ENCODE measurements at places on chromosomes 7 and 10. TPM values are rescaled to one million over a fixed set of nuclear protein-coding genes. Genes with fewer than 3 reads are reported as not detected.
A peak's percentile ranks its signal among the peaks of the same experiment; 100 is the strongest.

The VAX1 gene
- total RNA-seq: not detected

DNA sequence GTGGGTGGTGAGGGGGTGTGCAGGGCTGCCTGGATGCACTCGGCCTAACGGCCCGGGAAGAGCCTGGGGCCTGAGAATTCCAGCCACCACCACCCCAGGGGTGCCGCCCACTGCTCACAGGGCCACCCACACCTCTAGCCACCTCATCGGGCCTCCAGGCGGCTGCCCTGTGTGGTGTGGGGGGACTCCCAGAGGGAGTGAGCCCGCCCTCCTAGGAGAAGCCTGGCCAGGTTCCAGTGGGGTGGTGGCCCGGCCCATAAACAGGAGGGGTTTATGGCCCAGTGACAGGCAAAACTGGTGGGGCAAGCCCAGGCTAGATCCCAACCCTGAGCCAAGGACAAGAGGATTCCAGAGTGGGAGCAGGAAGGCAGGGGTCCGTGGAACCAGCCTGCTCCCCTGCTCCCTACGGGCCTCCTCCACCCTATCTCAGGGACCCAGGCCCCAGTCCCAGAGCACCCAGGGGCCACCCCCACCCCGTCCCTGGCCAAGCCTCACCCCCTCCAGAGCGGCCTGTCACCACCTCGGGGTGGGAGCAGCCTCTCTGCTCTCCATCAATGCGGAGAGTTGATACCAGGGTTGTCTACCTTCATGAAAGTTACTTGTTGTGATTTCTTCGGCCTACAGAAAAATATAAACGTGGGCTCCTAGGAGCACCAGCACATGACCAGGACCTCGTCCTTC lies 20.2 kb upstream of the PDGFA start:
- no peak for DNase-seq

DNA sequence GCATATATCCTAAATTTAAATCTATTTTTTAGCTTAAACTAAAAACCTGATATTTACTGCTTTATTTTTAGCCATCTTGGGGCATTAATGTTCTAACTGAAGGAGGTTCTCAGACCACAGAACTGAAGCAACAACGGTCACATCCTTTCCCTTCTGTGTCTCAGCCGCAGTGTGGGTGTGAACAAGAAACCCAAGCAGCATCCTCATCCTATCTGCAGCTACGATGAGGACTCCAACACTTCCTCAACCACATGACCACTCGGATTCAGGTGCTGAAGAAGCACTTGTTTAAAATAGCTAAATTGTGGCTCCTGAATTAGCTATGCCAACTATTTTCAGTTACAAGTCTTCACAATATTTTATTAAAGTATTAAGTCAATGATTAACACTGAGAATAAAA lies 5.3 kb downstream of the ESYT2 start:
- DNase-seq: peak; percentile 67

The CCDC146 gene
- total RNA-seq: 2.9 TPM

- DNase-seq: no peak
These were observed 30.6 kb upstream of the TAX1BP1 start for GRCh38 chr7:27709137-27710075.

DNA sequence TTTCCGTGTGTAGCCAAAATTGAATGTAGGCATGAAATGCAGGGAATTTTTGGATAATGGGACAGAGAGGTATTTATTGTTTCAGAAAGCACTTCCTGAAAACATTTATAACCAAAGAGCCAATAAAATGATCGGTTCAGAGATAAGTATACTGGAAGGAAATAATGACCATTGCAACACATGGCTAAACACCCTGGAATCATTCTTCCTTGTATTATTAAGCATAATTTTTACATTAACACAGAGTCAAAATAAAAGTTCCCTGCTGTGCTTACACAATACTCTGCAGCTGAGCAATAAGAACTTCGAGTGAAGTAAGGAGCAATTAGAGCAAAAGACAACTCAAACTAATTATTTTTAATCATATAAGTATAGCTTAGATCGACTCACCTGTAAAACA lies 648.3 kb downstream of the TNS3 start:
- no peak for DNase-seq

The AOC1 gene
- total RNA-seq: 0.16 TPM

The GIMAP5 gene
- total RNA-seq: 46.7 TPM

DNA sequence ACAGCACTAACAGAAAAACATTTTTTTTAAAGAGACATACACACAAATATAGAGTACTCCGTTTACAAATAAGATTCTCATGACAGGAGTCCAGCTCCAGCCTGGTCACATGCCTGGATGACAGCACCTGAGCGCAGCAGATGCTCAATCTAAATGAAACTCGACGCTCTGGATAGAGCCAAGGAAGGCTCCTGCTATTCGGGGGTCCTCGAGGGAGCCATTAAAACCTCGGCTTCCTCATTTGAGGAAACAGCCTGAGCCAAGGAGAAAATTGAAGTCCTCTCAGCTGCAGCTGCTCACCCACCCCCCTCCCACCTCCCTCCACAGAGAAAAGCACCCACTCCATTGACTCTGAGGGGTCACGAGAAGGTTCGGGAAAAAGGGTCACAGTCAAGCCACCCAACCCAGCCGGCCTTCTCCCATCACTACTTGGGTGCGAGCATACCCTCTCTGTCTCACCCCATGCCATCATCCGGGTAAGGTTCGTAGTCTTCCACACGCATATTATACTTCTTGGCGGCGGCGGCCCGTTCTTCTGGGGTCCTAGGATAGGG lies 673 bp downstream of the NDUFB8 start:
- no peak for DNase-seq

- DNase-seq: no peak
These were observed 13.6 kb downstream of the CLIP2 start for GRCh38 chr7:74302745-74303221.

The TCAF2 gene
- 38.6 TPM for total RNA-seq

The PHKG1 gene
- 3.6 TPM for total RNA-seq

GRCh38 chr10:113609704-113610108 lies 54.1 kb downstream of the NRAP start:
- DNase-seq: no peak

The CPSF4 gene
- total RNA-seq: 89.9 TPM

The EZH2 gene
- total RNA-seq: 91.7 TPM

The PRKG1 gene
- not detected for total RNA-seq

DNA sequence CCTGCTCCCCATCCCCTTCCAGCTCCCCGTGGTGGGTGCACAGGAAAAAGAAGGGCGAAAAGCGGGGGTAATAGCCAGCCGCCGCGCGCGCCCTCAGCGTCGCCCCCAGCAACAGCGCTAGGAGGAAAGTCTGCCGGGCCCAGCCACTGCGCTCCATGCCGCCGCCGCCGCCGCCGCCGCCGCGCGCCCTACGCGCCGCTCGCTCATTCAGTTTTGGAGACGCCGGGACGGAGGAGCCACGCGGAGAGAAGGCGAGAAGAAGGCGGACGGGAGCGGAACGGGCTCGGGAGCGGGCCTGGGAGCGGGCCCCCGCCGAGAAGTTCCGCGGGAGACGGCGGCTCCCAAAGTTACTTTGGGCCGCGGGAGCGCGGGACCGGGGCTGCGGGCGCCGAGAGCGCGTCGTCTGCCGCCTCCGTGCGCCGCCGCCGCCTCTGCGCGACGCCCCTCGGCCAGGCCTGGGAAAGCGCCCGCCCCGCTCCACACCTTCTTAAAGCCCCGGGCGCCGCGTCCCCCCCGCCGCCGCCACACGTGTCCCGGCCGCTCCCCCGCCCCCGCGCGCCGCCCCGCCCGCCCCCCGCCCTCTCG lies at the start of gene RELN:
RELN (minus strand) TSS at position 459 of the 585 bp plus-strand sequence; CDS start at position 157, 302 bp downstream.
- DNase-seq: no peak

GRCh38 chr10:70981171-70981836 lies 92.9 kb upstream of the PCBD1 start:
- DNase-seq: no peak

DNA sequence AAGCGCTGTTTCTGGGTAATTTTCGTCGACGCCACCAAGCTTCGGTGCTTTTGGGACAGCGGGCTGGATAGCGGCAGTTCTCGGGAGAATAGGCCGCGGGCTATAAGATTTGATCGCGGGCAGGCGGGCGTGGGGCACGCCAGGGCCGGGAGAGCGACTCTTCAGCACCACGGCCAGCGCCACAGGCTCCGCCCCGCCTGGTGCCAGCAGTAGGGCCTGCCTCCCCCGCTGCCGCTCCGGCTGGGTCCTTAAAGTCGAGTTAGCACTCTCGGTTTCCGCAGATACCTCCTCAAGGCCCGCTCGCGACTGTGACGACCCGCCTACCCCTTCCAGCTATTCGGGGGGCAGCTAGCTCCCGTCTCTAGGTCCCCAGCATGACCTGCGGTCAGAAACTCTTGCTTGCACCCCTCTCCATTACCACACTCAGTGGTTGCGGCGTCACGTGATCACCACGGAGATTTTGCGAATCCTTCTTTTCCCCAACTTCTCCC lies 9.4 kb downstream of the NXPH1 start:
- peak; percentile 64 for DNase-seq

DNA sequence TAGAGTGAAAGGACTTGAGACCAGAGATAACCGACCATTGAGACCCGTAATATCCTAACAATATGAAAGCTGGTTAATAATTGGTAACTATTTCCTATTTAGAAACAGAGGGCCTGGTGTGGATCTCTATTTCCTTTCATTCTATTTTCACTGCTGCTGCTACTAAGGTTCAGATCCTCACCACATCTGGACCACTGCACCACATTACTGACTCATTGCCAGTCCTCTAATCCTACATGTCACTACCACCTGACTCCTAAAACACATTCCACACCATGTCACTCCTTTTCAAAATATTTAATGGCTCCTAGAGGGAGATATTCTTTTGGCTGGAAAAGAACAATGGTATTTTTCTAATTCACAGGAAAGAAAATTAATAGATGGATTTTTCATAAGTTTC lies 6.4 kb downstream of the USP54 start:
- DNase-seq: no peak

DNA sequence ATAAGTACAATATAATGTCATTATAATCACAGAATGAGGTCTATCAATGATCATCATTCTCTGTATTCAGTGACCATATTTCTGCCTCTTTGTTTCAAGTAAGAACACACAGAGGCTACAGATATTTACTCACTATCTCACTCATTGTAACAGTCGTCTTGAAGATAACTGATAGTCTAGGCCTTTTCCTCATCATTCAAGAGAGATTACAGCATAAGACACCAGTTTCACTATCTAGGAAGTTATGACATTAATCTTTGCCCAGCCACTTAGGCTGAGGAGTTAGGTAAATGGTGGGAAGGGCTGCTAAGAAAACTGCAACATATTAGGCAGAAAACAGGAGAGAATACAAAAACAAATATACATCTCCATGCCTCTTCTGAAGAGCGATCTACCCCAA lies 125.3 kb downstream of the CHCHD3 start:
- DNase-seq: no peak

GRCh38 chr10:75170215-75170614 lies 40.4 kb upstream of the VDAC2 start:
- DNase-seq: no peak

Data from activated T-helper 2 cell treated with anti-CD3 and anti-CD28 coated beads, Interferon-gamma antibody, Interleukin-2, Interleukin-4, amounts not matched to agents 10 μg/mL and 5 μg/mL and 100 μg/mL, durations not matched to agents 14 hours and 24 hours and 36 hours (primary cell).